ENCODE measurements at places on chromosomes 1 and 21.

DNA sequence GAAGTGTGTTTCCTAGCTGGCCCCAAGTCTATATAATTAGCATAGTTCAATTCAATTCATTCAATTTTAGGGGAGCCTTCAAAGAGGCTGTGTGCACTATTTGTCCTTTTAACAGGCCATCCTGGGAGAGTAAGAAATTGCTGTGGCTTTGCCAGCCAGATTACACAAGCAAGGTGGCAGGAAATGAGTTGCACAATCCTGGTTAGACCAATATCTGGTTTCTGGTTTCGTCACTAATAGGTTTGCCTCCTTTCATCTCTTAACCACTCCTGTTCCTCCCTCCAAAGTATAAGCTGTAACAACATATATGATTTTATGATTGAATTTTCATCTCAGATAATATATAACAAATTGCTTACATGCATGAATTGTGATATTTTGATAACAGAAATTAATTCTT, 84.1 kb upstream of the NEGR1 start:
- DNase-seq = no peak

DNA sequence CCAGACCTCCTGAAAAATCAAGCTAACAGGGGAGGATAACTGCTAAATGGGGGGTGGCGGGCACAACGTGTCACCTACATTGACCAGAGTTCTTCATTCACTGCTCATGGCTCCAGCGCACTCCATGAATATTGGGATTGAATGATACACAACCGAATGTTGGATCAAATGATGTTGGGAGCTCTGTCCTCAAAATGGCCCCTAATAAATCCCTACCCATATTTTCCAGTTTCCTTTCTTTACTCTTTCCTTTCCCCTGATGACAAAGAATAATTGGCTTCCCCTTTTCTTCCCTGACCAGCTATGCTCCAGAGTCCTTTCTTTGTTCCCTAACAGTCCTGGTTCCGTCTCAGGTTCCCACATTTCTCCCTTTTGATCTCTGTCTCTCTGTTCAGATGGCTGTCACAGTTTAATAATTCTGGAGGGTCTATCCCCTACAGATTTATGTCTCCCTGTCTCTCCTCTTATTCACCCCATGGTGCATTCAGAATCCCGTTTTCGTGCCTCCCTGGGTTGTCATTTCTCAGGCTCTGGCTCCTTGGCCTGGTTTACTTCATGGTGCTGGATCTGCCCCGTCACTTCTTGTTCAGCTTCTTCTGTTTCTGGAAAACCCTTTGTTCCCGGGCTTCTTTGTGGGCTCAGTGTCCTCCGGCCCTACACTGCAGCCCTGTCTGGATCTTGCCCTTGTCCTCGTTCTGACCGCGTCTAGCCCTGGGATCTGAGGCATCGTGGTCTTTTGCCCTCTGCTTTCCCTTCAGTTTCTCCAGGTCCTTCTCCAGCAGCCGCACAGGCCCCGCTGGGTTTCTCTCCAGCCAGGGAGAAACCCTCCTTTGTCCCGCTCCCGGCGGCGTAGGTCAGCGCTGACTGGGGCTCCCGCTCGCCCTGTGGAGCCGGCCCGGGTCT, 78.3 kb downstream of the NDUFS5 start:
- no peak for DNase-seq

DNA sequence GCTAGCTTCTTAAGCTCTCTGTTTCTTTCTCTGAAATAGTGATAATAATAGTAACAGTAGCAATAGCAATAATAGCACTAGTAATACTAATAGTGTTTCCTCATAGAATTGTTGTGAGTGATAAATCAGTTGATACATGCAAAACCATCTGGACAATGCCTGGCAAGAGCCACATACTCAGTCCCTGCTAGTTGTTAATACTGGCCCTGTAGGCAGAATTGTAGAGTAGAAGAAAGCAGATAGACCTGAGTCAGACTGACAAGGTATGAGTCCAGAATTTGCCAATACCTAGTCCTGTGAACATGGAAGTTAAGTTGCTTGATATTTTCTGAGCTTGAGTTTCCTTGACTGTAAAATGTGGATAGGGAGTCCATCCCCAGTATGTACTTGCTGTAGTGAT, 171.9 kb downstream of the C1orf21 start:
- no peak for DNase-seq

DNA sequence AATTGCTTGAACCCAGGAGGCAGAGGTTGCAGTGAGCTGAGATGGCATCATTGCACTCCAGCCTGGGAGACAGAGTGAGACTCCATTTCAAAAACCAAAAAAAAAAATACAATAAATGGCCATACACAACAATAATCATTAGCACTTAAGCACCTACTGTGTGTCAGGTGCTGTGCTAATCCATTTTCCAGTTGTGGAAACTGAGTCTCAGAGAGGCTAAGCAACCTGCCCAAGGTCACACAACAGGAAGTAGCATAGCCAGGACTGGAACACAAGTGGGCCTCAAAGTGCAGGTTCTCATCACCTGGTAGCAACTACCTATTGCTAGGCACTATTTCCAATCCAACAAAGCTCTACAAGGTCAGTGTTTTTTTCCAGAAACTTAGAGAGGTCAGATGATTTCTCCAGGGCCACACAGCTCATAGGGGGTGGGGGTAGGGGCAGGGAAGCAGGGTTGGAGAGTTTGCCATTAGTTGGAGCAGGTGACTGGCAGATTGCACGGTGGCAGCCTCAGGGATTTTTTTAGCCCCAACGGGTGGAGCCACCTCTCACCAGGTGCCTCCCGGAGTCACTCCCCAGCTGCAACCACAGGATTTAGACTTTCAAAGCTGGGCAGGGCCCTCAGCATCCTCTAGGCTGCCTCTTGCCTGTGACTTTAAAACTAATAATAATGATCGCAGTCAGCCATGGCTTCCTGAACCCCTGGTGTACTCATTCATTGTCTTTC, 52.5 kb upstream of the ID3 start:
- no peak for DNase-seq

DNA sequence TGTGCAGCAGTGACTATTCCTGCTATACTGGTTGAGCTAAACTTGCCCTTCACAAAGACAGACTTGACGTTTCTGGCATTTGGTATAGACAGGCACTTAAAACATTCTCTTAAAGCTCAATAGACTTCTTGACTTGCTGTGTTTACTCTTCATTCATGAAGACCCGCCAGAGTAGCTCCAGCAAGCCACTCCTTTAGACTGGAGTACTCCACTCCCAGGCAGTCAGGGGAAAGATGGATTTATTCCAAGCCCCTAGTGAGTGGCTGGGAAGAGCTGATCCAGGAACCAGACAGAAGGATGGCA, 70.7 kb downstream of the EVA1C start:
- no peak for DNase-seq

GRCh38 chr1:3611170-3612019, at the start of gene MEGF6:
MEGF6 (minus strand) TSS chr1:3611508; CDS start chr1:3611268, 240 bp downstream.
- DNase-seq = peak; percentile 90

GRCh38 chr1:10484521-10484920, 9.8 kb downstream of the PEX14 start:
- DNase-seq = no peak

- DNase-seq = no peak
Observed at GRCh38 chr1:61477301-61477700, 247.6 kb downstream of the TM2D1 start.

DNA sequence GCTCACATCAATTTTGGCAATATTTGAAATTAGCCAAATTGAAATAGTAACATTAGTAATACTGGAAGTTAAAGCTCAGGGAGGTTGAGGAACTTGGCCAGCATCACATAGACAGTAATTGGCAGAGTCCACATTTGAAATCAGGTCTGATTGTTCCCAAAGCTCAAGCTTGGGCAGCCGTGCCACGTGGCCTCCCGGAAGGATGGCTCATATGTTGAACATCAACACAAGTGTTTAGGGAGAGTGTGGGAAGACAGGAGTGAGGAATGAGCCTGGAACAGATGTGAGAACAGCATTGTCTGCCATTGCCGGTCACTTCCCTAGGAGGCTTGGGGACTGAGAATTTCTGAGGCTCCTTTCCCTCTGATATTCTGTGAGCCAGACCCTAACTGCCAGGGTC, 40.2 kb upstream of the RBM15 start:
- DNase-seq = no peak

- DNase-seq = no peak
Observed at GRCh38 chr1:6893388-6893787, 108.1 kb downstream of the CAMTA1 start.

DNA sequence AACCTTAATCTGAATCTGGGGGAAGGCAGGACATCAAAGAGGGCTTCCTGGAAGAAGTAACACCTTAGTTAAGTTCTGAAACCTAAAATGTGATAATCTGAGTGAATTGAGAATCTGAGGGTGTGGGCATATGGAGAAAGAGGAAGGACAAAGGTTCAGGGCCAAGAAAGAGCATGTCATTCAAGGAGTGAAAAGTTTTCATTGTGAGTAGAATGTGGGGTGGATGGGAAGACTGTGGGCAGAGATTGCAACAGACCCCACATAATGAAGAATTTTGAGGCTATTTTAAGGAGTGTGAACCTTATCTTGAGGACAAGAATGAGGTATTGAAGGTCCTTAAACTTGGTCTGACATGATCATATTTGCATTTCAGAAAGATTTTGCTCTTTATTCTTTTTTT, 227.2 kb downstream of the PTGER3 start:
- no peak for DNase-seq

GRCh38 chr1:222893255-222893654, 78.4 kb downstream of the DISP1 start:
- DNase-seq = peak; percentile 71

DNA sequence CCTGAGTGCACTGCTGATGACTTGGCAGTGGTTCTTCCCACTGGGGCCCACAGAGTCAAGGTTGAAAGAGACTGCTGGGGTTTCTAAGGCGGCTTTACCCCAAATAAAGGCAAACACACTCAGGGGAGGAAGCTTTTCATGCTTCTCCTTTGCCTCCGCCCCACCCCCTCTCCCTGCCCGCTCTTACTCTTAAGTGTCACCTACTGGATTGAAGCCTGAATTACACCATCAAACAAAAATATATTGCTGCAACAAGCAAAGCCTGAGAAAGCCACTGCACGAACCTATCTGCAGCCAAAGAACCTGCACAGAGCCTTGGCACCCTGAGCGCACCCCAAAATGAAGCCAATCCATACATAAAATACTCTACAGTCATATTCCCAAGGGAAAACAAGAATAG, 63.1 kb downstream of the PTGFR start:
- DNase-seq = no peak

DNA sequence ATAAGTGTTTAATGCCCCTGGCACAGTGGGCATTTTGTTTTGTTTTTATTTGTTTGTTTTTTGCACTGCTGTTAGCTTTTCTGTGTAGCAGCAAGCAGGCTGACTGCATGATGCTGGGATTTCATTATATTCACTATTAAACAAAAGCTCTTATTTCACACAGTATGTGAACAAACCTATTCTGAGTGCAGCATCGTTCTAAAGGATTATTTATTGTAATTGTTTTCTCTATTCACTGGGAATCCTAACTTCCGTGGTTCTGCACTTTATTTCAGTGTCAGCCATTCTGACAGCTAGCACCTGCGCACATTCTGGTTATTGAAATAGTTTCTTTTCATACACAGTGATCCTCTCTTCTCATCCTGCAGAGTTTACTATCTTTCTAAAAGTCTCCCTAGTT, 595.0 kb downstream of the NEGR1 start:
- DNase-seq = no peak

GRCh38 chr21:17848228-17848627, 29.1 kb upstream of the C21orf91 start:
- peak; percentile 49 for DNase-seq

DNA sequence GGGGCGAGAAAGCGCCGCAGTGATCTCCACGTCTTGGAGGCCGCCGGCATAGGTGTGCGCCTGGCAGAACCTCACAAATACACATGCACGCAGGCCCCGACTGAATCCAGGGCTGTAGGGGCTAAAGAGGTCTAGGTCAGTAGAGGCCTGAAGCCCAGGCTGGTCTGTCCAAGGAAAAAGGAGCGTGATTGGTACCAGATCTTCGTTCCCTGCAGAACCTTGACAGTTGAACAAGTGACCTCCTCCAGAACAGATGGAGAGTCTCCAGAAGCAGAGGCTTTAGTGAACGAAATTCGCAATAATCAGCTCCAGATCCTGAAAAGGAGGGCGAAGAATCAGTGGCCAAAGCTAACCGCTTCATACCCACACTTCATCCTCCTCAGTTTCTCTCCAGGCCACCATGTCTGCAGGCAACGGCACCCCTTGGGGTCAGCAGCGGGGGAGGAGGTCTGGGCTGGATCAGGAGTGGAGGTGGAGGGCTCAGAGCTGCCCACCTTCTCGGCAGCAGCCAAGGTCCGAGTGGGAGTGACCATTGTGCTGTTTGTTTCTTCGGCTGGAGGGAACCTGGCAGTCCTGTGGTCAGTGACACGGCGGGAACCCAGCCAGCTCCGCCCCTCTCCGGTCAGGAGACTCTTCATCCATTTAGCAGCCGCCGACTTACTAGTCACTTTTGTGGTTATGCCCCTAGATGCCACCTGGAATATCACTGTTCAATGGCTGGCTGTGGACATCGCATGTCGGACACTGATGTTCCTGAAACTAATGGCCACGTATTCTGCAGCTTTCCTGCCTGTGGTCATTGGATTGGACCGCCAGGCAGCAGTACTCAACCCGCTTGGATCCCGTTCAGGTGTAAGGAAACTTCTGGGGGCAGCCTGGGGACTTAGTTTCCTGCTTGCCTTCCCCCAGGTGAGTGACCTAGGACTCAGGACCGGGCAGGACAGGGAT, 749 bp upstream of the PEX11B start:
- DNase-seq = peak; percentile 54

DNA sequence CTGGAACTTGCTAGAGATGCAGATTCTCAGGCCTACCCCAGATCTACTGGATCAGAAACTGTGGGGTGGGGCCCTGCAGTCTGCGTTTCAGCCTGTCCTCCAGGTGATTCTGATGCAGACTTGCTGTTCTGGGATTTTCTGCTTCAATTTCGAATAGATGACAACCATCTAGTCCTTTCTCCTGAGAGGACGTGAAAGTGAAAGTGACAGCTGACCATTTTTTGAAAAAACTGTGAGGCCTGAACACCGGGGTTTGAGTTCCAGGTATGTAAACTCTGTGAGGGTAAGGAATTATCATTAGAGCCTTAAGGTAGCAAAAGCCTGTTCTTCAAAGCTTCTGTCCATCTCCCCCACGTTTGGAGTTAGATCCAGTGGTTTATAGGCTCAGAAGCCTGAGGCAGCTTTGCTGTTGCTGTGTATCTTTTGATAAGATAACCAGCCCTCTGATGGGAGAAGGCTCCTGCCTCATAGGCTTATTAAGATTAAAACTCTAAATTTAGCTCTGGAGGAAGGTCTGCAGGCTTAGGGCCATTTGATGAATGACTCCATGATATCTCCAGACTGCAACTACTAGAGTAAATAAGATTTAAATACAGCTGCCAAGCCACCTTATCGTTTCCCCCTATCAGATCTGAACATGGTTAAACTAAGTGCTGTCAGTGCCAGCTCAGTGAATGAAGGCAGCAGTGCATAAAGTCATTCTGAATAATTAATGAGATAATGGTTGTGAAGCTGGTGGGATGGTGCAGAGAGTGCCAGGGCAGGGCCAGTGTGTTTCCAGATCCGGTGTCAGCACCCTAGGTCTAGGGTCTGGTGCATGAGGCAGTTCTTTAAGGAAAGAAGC, 335.2 kb downstream of the HHAT start:
- no peak for DNase-seq

All from left hindlimb (tissue), 1 donor.